ENCODE measurements at places on chromosomes 6 and 20.
A peak's percentile ranks its signal among the peaks of the same experiment; 100 is the strongest.

- no peak for DNase-seq
Observed at GRCh38 chr20:11979306-11979990, 61.8 kb downstream of the BTBD3 start.

DNA sequence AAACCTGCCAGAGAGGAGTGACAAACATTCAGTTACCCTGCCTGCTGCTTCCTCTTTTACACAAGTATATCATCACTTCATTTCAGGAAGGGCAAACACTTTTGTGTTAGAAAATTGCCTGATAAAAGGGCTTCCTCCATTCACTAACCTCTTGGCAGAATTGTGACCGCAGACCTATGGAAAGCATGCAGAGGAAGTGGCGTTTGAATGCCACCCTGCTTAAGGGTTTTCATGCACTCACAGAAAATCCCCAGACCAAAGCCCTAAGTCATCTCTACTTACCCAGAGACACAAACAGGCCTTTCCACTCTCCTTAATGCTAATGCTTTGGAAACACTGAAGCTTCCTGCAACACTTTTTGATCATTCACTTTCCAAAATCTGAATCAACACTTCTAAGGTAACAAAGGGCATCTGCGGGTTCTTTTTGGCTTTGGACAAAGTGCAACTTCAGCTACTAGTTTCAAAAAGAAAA, 22.1 kb upstream of the RALGAPA2 start:
- peak; percentile 11 for DNase-seq

DNA sequence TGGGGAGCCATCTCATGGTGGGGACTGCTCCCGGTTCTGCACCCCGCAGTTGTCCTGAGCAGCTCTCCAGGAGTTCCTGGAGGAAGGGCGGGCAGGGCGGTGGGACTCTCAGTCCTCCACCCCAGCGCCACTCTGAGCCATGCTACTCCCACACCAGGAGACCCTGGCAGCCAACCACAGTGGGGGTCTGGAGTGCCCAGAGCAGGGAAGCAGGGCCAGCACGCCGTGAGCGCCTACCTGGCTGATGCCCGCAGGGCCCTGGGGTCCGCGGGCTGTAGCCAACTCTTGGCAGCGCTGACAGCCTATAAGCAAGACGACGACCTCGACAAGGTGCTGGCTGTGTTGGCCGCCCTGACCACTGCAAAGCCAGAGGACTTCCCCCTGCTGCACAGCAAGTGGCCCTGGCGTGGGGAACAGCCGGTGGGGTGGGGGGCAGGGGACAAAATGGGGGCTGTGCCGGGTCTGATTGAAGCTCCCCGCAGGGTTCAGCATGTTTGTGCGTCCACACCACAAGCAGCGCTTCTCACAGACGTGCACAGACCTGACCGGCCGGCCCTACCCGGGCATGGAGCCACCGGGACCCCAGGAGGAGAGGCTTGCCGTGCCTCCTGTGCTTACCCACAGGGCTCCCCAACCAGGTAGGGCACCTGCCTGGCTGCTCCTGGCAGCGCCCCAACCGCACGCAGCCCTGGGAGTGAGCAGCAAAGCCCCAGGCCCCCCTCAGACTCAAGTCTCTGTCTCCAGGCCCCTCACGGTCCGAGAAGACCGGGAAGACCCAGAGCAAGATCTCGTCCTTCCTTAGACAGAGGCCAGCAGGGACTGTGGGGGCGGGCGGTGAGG, 1.6 kb upstream of the TNFRSF6B start:
- DNase-seq: no peak

GRCh38 chr6:89449193-89449592, 16.2 kb downstream of the ANKRD6 start:
- no peak for DNase-seq

GRCh38 chr6:146950351-146950835, 253.8 kb upstream of the STXBP5 start:
- peak; percentile 24 for DNase-seq

DNA sequence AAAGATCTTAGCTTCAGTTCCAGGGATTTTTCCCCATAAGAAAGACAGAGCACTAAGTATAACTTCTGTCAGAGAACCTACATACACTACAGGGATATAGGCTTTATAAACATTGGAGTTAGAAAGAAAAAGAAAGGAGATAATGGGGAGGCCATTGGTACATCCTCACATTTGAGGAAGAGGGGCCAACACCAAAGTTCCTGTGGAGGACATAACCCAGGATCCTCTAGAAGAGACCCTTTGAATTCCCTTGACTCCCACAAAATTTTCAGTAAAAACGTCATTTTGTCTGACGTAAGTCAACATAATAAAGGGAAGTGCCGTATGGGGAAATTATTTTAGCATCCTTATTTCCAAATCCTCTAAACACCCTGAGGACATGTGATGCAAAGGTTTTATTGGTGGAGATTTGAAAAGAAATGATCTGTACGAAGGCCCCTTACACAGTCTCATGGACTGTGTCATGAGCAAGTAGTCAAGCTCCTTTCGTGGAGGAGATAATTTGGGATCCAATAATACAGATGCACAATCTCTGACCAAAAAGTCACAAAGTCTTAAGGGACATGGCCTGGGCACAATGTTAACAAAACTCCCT, 33.2 kb downstream of the HLA-DRA start:
- DNase-seq: no peak

- peak; percentile 64 for DNase-seq
Observed at GRCh38 chr6:126180585-126180984, 159.3 kb upstream of the CENPW start.

DNA sequence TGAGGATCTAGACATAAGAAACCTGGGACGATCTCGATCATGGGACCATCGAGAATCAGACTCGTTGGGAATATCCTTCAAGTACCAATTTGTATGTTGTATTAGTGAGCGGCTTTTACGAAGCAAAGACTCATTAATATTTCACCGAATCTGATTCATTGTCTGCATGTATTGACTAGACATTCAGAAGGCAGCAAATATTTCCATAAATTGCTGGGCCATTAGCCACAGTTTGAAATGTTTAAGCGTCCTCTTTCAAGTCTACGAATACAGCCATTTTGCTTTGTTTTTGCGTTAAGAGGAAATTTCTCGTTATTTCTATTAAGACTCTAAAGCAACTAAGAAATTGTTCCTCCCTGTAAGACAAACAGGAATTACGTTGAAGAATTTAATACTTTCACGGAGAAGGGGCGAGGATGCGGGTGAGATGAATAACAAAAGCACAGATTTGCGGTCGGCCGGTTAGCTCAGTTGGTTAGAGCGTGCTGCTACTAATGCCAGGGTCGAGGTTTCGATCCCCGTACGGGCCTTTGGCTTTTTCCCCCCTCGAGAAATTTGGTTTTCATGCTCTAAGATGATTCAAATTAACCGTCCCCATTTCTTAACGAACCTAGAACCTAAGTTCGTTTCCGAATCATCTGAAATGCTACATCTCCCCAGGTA, 18.5 kb downstream of the POM121L2 start:
- no peak for DNase-seq

- no peak for DNase-seq
Observed at GRCh38 chr20:47358039-47358671, 1.7 kb upstream of the ZMYND8 start.

DNA sequence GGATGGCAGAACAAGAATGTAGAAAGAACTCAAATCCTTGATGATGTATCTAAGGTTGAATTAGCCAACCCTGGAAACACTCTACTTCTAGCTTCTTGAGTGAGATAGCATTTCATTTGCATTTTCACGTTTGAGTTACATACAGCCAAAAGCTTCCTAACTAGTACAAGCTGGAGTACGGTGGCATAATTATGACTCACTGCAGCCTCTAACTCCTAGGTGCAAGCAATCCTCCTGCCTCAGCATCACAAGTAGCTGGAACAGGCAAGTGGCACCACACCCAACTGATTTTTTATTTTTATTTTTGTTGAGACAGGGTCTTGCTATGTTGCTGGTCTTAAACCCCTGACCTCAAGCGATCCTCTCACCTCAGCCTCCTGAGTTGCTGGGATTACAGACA, 36.5 kb upstream of the STK35 start:
- DNase-seq: no peak
